ENCODE measurements at places on chromosomes 5 and 9. TPM values are rescaled to one million over a fixed set of nuclear protein-coding genes. Genes with fewer than 3 reads are reported as not detected.

Gene PDE6A
- polyA plus RNA-seq = 1.5 TPM

Gene CDH9
- not detected for polyA plus RNA-seq

Gene ACOT12
- polyA plus RNA-seq = not detected

Gene CDC14B
- 1.8 TPM for polyA plus RNA-seq

Gene FCN2
- polyA plus RNA-seq = 0.16 TPM

Gene NPR2
- polyA plus RNA-seq = 5.1 TPM

Gene DMGDH
- 0.14 TPM for polyA plus RNA-seq

Gene MRPL50
- 5.0 TPM for polyA plus RNA-seq

Gene SLC25A2
- 0.29 TPM for polyA plus RNA-seq

Gene RANBP3L
- 0.02 TPM for polyA plus RNA-seq

Gene DRD1
- polyA plus RNA-seq = 0.02 TPM

Gene LIX1
- polyA plus RNA-seq = not detected

Gene PCDHB9
- 0.18 TPM for polyA plus RNA-seq

Gene SGCD
- 0.35 TPM for polyA plus RNA-seq

Gene GOLPH3
- polyA plus RNA-seq = 34.9 TPM

Gene OR1Q1
- not detected for polyA plus RNA-seq

Gene TAF11L3
- polyA plus RNA-seq = not detected

Gene CCDC152
- polyA plus RNA-seq = 0.16 TPM

Gene GRM6
- polyA plus RNA-seq = not detected

Gene C5orf58
- polyA plus RNA-seq = not detected

All from esophagus (tissue), 2 donors.